Activated CD4-positive, CD25-positive, alpha-beta regulatory T cell (primary cell): ENCODE measurements at places on chromosomes 3 and 15.

DNA sequence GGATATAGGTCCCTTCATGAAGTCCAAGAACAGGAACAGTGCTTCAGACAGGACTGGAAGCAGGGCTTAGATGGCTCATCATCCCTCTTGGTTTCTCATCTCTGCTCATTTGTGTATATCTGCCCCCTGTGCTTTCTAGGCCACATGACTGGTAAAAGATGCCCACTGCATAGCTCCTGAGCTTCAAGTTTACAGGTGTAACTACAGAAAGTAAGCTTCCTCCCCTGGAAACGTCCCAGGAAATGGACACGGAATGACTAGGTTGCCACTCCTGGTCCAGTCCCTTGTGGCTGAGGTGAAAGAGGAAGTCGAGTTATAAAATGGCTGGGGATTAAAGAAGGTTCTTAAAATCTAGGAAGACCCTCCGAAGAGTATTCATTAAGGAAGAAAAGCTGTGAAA is 32.5 kb downstream of the MYO5A start:
- no peak for DNase-seq

- no peak for DNase-seq
These were observed 77.0 kb upstream of the SPATA12 start for GRCh38 chr3:56983427-56983826.

DNA sequence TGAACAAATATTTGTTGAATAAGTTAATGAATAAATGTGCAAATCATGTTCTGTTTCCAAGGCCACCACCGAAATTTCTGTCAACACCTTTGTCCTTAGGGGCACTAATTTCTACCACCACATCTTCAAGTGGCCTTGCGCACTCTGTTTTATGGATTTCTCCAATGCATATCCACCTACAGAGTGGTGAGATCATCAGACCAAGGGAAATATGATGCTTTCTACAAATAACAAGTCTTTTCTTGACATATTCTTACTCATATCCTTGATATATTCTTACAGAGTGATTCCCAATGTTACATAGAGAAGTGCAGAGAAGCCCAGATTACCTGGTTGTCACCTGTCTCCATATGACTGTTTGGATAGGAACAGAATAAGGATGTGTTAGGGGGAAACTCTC is 36.1 kb upstream of the TMCO5A start:
- no peak for DNase-seq

GRCh38 chr15:46681901-46682300 is 1035.4 kb upstream of the SEMA6D start:
- DNase-seq = no peak

- no peak for DNase-seq
These were observed 36.9 kb downstream of the SENP8 start for GRCh38 chr15:72155003-72155621.

DNA sequence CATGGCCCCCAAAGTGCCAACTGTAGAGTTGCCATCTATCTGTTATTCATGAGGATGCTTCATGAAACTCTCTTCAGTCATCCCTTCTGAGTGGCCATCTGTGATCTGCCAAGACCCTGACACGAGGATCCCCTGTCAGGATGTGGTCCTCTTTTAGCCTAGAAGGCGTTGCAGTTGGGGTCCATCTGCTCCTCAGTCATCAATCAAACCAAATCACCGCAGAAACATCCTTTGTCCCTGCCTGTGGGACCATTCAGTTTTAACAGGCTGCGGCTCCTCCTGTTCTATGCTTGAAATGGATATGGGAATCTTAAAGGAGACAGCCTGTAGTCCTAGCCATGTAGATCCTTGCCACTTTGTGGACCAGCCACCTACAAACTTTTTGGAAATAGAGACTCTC is 5.9 kb upstream of the RPS27L start:
- DNase-seq = no peak

DNA sequence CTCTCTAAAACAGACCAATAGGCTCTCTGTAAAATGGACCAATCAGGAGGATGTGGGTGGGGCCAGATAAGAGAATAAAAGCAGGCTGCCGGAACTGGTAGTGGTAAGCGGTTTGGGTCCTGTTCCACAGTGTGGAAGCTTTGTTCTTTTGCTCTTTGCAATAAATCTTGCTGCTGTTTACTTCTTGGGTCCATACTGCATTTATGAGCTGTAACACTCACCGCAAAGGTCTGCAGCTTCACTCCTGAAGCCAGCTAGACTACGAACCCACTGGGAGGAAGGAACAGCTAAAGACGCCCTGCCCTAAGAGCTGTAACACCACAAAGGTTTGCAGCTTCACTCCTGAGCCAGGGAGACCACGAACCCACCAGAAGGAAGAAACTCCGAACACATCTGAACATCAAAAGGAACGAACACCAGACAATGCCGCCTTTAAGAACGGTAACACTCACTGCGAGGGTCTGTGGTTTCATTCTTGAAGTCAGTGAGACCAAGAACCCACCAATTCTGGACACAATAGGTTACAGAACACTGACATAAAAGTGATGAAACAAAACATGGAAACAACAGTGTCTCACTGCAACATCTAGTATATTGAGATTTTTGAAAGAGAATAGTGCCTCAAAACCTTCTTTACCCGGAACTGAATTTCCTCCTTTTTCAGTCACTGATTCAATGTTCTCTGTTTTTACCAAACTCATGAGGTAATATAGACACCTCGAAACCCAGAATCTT is 28.8 kb upstream of the PLSCR2 start:
- no peak for DNase-seq

DNA sequence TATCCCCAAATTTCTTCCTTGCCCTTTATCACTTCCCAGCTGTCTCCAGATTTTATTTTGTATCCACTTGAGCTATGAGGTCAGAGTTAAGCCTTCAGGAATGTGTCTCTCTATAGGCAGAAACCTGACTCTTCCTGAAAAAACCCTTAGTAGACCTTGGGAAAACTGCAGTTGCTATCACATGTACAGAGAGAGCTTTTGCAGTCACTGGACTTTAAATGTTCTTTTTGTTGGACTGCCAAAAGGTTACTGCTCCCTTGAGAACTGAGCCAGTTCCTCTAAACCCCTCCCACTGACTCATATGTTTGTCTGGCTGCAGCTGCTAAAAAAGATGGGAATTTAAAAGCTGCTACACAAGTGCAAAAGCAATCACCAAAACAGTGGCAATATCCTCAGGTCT is 169.1 kb upstream of the CCDC54 start:
- DNase-seq = no peak

DNA sequence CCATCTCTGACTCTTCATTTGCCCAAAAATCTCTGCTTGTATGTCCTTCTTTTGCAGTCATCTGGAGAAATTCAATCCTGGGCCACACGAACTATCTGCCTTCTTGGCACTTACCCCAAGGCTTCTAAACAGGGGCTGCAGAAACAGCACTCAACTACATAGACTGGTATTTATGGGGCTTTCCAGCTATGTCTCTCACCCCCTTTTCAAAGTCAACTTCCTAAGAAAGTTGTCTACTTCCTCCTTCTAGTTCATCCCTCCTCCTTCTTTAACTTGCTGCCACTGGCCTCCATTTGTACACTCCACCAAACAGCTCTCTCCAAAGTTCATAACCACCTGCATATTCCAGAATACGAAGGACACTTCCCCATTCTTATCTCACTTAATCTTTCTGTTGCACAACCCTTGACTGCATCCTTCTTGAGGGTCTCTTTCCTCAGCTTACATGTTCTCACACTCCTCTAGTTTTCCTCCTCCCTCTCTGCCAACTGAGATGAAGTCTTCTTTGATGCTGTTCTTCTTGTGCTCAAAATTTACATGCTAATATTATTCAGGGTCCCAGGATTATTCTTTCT is 55.2 kb downstream of the PLD1 start:
- no peak for DNase-seq

DNA sequence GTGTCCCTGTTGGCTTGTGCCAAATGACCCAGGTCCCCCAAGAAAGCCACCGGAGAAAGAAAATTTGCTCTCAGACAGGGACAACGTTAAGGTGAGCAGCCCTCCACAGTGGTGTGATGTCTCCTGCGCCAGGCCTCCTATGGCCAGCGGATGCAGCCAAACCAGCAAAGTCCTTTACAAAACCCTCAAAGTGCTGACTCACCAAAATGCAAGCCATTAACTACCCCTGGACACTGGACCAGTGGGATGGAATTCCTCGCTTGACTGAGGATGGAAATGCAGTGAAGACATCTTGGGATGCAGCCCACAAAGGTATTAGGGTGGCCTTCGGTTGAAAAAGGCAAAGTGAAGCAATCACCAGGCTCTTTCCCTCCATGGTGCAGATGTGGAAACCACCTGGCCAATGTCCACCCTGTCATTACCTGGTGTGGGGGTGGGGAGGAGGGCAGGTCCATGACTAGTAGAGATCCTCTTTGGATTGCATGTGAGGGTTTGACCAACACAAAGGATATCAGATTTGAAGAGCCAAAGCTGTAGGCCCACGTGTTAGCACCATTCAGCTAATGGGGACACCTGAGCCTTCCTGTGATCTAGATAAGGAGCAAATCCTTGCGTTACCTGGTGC is 127.4 kb upstream of the SLC6A11 start:
- no peak for DNase-seq

DNA sequence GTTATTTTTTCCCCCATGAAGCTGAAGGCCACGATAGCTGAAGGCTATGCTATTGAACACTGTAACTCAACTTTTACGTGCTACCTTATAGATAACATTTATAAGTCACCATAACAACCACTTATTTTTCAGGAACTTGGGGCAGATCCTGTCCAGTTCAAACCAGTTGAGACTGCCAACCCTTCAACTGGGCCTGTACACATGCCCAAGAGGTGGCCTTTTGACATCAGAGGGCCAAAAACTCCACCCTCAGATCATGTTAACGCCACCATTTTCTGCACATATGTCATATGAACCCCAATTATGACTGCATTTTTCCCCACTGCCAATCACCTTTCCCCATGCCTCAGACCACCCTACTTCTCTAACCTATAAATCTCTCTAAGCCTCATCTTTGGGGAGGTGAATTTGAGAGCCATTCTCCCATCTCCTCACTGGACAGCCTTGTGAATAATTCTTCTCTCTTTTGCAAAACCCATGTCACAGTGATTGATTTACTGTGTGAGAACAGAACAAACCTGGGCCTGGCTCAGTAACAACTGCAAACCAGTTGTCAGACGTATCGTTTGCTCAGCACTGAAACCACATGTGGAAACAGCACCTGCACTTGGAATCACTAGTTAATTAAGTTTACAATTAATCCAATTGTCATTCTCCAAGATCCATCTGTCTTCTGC is 42.5 kb downstream of the ZNF445 start:
- no peak for DNase-seq

GRCh38 chr3:141904203-141904602 is 27.8 kb downstream of the ATP1B3 start:
- no peak for DNase-seq

DNA sequence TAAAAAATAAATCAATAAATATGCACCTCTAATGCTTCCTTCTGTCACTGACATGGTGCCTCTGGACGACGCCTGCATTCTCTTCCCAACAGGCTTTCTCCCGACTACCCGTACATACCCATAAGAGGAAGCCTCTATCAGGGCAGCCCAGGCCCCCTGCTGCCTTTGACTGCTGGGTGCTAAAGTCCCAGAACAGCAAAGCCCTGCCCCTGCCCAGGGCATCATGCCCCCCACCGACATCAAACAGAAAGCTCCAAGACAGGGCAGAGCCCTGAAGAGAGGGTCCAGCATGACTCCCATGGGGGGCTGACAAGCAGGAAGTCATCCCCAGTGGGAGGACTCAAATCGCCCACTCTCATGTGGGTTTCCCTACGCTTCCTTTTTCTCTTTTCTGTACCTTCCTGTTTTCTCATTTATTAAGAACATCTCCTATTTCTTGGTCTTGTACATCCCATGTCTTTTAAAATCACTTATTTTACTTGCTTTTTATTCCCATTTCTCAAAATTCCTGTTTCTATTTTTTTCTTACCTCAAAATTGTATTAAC is 23.4 kb downstream of the XPC start:
- no peak for DNase-seq

DNA sequence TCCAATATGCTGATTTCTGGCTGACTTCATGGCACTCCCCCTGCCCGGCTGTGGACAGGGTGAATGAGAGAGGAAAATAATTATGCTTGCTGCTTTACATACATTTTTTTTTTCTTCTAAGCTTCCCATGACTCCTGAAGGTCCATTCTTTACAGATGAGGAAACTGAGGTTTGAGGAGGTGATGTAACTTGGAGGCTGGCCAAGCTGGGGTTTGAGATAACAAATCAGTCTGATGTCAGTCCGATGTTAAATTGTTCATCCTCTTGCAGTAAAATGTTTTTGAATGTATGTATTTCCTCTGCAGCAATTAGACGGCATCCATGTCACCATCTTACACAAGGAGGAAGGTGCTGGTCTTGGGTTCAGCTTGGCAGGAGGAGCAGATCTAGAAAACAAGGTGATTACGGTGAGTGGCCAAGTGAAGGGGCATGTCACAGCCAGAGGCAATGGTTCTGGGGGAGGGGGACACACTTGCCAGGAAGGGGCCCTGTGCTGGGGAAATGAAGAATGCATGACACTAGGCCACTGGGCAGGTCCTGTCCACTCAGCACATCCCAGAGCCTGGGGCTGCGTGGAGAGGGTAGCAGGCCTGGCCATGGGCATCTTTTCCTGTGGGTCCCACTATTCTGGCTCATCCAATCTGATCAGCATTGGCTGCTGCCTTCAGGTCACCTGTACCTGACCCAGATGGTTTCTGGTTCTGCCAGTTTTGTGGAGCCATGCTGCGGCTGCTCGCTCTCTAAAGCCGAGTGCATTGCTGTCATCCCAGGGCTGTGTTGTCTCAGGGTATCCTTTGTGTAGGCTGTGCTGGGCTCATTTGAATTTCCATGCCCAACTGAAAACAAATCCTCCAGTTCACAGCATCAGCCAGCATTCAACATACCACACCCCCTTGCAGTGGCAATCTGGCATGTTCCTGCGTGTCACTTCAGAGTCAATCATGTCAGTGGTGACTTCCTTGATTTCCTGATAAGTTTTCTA is 20.4 kb downstream of the STARD5 start:
- DNase-seq = no peak

DNA sequence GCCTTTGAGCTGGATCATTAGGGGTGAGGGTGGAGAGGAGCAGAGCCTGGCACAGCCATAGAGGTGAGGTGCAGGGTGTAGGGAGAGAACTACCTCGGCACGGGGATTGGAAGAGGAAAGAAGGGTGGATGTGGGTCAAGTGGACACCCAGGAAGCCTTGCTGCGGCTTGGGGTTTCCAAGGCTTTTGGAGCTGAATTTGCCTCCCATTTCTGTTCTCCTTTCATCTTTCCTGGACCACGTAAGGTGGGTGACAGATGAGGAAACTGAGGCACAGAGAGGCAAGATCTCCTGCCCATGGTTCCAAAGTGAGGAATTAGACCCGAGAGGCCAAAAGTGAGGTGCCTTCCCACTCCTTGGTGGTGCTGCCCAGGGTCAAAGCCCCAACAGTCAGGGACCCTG is 35.4 kb upstream of the SFMBT1 start:
- no peak for DNase-seq

GRCh38 chr3:63245726-63246241 is 32.3 kb upstream of the SYNPR start:
- no peak for DNase-seq

- DNase-seq = no peak
These were observed 619.1 kb upstream of the BCHE start for GRCh38 chr3:166456286-166456685.

- DNase-seq = no peak
These were observed 66.0 kb upstream of the LRRFIP2 start for GRCh38 chr3:37240170-37240945.
